Activated CD8-positive, alpha-beta T cell treated with anti-CD3 and anti-CD28 coated beads for 36 hours (primary cell): ENCODE measurements at places on chromosomes 11 and 22.

DNA sequence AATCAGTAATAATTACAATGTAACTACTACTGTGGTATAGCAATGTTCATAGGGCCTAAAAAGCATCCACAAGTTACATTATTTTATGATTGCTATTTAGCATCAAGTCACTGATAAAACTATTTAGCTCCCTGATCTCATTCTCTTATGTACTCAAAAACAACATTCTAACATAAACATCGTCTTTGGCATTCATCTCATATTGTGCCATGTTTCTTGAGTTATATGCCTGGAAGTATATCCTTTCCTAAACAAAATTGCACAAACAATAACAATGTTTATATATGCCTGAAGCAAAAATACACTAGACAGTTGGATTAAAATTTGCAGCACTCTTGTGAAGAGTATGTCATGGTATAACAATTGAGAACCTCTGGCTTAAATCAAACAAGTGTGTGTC lies 34.1 kb downstream of the HORMAD2 start:
- H3K4me3 ChIP-seq, result no peak overlapping the region
- DNase-seq, result no peak
- H3K27me3 ChIP-seq, result no peaks in the 10 kb centered on the region
- no peaks in the 10 kb centered on the region for H3K36me3 ChIP-seq

GRCh38 chr11:71200172-71200716 lies 52.1 kb downstream of the SHANK2 start:
- no peaks in the 10 kb centered on the region for H3K36me3 ChIP-seq
- no peak overlapping the region for H3K27ac ChIP-seq
- no peak overlapping the region for H3K4me3 ChIP-seq
- H3K27me3 ChIP-seq, result peaks cover 2% of the 10 kb centered on the region

DNA sequence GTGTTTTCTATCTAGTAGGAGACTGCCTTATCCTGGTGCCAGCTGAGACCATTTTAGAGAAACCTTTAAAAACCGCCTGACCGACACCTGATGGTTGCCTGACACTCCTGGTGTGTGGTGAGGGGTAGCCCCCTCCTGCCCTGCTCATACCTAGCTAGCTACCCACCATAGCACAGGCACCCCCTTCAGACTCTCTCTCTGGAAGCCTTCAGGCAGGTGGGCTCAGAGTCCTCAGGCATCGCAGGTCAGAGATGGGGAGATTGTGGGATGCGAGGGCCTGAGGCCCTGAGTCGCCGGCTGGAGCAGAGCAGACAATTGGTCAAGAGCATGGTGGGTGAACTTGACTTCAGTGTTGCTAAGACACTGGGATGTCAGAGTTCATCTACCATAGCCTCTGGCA lies 424.6 kb downstream of the BRD1 start:
- no peak for DNase-seq
- no peak overlapping the region for H3K27ac ChIP-seq
- H3K4me3 ChIP-seq, result no peak overlapping the region
- no peaks in the 10 kb centered on the region for H3K36me3 ChIP-seq
- H3K27me3 ChIP-seq, result peaks cover 6% of the 10 kb centered on the region

- H3K27me3 ChIP-seq, result no peaks in the 10 kb centered on the region
- no peak overlapping the region for H3K4me3 ChIP-seq
- H3K4me1 ChIP-seq, result no peaks in the 10 kb centered on the region
- no peak overlapping the region for H3K27ac ChIP-seq
- no peak for DNase-seq
Measured at GRCh38 chr11:90809581-90809980, 586.7 kb upstream of the CHORDC1 start.

DNA sequence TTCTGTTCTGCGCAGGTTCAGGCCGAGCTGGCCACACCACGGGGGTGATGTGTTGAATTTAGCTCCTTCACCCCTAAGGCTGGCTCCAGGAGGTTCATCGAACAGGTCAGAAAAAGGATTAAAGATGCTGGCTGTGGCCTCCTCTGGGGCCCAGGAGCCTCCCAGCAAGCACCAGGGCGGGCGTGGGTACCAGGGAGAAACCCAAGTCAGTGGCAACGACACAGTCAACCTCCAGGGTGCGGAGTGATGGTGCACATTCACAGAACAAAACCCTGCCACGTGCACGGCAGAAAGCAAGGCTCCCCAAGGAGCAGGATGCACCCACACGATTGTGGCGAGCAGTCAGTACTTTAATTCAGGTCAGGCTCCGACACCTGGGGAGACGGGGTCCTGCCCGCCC lies 10.8 kb downstream of the C11orf24 start:
- H3K27me3 ChIP-seq, result no peaks in the 10 kb centered on the region
- no peak for DNase-seq
- peaks cover 3% of the 10 kb centered on the region for H3K4me1 ChIP-seq
- H3K4me3 ChIP-seq, result no peak overlapping the region
- H3K36me3 ChIP-seq, result peaks cover 19% of the 10 kb centered on the region
- no peak overlapping the region for H3K27ac ChIP-seq
